ENCODE measurements at places on chromosomes 16 and 17.

GRCh38 chr17:34166352-34166751, 88.7 kb upstream of the CCL2 start:
- no peak for DNase-seq

DNA sequence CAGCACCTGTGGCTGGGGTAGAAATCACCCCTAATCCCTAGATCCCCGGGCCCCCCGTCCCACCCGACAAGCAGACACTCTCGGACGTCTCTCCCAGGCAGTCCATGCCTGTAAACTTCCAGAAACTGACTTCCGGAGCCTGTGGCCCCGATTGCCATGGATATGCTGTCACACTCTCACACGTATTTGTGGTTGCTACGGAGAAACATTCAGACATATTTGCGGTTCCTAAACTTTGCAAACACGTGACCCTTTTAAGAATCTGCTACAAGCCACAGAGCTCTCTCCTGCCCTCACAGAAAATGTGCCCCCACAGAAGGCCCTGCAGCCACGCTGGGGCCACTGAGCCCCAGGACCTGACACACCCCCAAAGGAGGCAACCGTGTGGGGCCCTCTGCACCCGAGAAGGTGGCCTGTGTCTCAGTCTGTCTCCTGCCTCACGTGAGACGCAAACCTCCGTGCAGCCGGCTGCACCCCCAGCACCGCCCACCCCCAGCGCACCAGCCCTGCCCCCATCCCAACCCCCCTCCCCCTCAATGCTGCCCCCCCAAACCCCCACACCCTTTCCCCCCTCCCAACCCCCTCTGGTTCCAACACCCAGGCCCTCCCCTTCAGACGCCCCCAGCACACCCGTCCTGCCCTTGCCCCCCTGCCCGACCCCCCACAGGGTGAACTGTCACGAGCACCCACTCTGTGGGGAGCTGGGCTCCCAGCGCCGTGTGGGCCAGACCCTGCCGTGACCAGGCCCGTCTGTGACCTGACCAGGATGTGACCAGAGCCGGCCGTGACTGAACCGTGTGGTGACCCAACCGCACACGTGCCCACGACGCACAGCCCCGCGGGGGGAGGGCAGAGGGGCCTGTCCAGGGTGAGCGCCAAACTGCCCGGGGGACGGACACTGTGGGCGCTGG, 66.3 kb upstream of the METRNL start:
- no peak for DNase-seq

DNA sequence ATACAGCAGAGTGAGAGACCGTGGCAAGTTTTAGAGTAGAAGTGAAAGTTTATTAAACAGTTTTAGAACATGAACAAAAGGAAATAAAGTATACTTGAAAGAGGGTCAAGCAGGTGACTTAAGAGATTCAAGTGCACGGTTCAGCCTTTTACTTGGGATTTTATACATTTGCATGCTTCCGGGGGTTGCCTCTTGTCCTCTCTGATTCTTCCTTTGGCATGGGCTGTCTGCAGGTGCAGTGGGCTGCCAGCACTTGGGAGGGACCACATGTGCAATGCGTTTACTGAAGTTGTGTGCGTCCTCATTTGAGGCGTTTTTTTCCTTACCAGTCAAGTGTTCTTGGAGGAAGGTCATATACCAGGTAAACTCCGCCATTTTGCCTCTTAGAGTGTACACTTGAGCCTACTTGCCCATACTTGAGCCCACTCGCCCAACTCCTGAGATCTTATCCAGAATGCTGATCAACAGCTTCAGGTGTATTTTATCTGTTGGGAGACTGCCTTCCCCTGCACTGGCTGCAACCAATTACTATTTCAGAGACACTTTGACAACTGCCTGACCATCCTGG, 195.2 kb downstream of the IRX5 start:
- DNase-seq: no peak

DNA sequence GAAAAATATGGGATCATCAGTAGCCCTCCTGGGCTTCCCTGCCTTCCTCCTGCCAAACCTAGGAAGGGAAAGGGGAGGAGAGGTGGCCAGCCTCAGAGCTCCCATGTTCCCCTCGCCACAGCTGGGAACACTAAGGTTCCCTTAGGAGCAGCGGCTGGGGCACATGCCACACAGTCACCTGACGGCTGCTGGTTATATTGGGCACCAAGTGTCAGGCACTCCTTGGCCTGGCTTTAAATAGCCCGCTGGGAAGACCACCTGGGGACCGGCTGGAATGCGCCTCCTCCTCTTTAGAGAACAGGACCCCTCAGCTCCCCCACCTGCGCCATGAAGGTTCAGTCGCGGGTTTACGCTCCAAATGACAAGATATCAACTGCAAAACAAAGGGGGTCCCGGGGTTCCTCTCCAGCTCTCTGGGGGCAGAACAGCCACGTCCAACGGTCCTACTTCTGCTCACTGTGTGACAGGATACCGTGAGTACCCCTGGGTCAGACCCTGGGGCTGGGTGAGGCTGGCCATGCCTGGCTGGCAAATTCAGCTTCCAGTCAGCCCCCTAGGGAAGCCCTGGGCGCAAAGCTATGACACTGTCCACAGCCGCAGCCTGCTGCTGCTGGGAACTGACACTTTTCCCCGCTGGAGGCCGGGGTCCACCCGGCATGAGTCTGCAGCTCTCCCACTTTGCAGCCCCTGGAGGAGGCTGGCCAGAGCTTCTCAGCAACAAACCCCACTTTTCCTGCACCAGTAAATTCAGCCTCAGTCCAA, 3.3 kb downstream of the SMIM5 start:
- DNase-seq: no peak

GRCh38 chr17:68771867-68772515, 170.8 kb upstream of the FAM20A start:
- DNase-seq: peak; percentile 35

DNA sequence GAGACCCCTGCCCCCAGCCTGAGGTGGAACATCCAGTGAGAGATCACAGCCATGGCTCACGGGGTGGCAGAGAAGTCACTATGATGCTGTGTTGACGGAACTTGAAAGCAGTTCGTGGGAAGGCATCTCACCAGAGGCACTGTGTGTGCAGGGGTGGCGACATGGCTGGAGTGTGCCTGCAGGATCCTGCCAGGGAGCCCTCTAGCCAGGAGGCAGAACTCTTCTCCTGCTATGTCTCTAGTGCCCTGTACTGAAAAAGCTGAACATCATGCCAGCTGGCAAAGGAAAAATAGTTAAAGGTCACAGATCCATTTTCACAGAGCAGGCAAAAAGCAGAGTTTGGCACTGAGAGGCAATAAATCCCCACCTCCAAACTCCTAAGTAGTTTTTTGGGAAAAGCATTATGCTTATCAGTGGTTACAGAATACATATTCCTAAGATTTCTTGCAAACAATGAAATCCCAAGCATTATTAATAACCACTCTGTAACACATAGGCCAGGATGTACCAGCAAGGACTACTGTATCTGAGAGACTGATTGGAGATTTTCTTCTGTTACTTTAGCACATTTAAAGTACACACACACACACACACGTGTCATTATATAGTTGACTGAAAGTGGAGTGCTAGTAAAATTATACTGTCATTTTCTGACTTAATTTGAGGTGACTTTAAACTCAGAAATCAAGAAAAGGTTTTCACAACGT, 36.8 kb downstream of the TNRC6C start:
- no peak for DNase-seq

DNA sequence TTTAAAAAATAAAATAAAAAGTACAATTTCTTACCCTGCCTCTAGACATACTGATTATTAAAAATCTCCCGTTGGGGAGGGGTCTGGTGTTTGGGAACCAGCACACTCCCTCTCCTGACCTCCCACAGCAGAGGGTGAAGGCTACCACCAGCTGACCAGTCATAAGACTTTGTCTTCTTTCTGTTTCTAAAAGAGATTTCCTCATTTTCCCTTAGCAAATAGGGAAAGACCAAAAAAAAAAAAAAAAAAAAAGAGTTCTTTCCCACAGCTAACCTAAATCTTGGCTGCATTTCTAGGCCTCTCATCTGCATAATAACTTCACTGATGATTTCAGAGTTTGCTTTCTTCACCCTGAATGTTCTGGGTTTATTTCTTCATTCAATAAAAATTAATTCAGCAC, 30.3 kb downstream of the CDK5RAP3 start:
- no peak for DNase-seq

DNA sequence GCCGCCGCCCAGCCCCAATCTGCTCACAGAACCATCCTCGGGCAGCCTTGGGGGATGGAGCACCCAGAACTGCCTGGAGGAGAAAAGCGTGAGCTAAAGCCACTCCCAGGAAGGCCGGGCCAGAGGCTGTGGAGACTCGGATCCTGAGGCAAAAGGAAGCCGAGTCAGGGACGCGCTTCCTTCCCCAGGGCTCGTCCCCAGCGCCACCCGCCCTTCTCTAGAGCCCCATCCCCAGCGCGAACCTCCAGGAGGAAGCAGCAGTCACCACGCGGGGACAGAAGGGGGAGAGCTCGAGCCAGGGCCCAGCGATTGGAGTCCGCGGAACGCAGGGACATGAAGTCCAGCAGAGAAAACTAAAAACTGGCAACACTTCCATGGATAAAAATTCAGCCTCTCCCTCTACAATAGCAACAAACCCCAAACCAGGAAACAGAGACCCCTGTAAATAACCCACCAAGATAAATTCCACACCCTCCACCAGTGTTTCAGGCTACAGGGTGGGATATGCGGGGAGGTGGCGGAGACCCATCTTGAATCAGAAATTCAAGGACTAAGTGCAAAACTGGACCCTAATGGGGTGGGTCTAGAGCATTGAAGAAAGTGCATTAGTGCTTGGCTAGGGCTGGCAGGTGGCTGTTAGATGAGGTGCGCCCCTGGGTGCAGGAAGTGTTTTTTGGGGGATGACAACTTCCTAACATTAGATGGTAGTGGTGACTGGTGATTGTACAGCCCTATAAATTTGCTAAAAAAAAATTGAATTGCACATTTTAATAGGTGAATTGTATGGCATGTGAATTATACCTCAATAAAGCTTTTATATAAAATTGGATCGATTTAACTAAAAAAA, 116.1 kb upstream of the METRNL start:
- peak; percentile 33 for DNase-seq

- DNase-seq: no peak
Observed at GRCh38 chr16:11901091-11901490, 14.7 kb downstream of the GSPT1 start.

DNA sequence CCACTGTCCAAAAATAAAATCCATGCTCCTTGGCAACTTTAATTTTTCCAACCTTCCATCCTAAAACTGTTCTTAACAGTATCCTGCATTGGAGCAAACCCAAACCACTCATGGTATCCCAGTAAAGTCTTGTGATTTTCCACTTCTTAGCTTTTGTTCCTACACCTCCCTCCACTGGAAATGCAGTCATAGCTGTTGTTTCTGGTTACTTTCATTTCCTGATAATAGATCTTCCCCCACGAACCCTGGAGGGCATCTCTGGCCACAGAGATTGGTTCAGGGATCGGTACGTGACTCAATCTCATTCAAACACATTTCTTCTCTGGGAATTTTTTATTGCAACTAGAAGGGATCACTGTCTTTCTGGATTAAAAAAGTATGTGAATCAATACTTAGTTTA, 276.0 kb downstream of the GRIN2A start:
- DNase-seq: no peak

GRCh38 chr16:55487048-55487803, 8.2 kb downstream of the MMP2 start:
- DNase-seq: no peak

GRCh38 chr16:56630134-56630533, 2.3 kb upstream of the MT1M start:
- no peak for DNase-seq

Measured in anterior cingulate cortex (tissue), 58 donors.